ENCODE measurements at places on chromosomes 16 and 17. TPM values are rescaled to one million over a fixed set of nuclear protein-coding genes. Genes with fewer than 3 reads are reported as not detected.

Gene CREBBP
- polyA plus RNA-seq, result 14.7 TPM

Gene MYCBPAP
- polyA plus RNA-seq, result 1.2 TPM

Gene ACSM2A
- polyA plus RNA-seq, result not detected

Gene SPATA2L
- polyA plus RNA-seq, result 4.9 TPM

Gene KCNJ16
- 0.87 TPM for polyA plus RNA-seq

Gene SLC4A1
- polyA plus RNA-seq, result not detected

Gene DUS1L
- polyA plus RNA-seq, result 83.6 TPM

Gene LRRC37A2
- 2.3 TPM for polyA plus RNA-seq

Gene KRT28
- polyA plus RNA-seq, result not detected

Gene KDM8
- 2.4 TPM for polyA plus RNA-seq

Gene ASPA
- polyA plus RNA-seq, result not detected

Gene SCGB1C2
- not detected for polyA plus RNA-seq

Gene KRTAP4-1
- not detected for polyA plus RNA-seq

Measured in A549 (cell line).